ENCODE measurements at places on chromosomes 11 and 22.

DNA sequence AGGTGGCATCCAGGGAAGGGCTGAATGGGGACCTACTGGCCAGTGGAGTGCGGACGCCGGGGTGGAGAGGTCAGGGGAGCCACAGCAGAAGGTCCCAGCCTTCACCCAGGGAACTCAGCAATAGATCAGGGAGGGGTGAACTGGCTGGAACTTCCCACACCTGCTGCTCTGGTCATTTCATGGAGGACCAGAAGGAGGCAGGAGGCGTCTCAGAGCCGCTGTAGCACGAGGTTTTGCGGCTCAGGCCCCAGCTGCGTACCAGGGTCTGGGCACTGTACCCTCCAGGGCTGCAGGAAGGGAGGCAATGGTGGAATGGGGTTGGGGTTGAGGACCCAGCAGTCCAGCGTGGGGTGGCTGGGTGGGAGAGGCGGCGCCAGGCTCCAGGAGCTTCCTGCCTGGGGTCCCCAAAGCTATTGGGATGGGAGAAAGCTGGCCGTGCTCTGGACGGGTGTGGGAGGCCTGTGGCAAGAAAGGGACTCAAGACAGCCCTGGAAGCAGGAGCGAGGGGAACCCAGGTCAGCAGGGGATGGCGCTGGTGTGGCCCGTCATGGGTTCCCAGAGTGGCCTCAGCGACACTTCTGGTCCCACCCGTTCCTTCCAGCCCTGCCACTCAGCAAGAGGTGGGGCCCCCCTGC lies 20.2 kb upstream of the BRSK2 start:
- DNase-seq = no peak

- no peak for DNase-seq
These were observed 363.0 kb downstream of the LUZP2 start for GRCh38 chr11:24859801-24860300.

GRCh38 chr11:107182978-107183377 lies 164.7 kb upstream of the GUCY1A2 start:
- no peak for DNase-seq

GRCh38 chr11:19868871-19869270 lies 156.2 kb downstream of the NAV2 start:
- DNase-seq = peak; percentile 32

- DNase-seq = peak; percentile 72
These were observed 6.0 kb upstream of the CARD10 start for GRCh38 chr22:37525073-37525745.

GRCh38 chr11:67006029-67006884 lies 16.7 kb upstream of the SYT12 start:
- DNase-seq = no peak

- DNase-seq = no peak
These were observed 1.7 kb downstream of the CHST1 start for GRCh38 chr11:45663486-45664375.

DNA sequence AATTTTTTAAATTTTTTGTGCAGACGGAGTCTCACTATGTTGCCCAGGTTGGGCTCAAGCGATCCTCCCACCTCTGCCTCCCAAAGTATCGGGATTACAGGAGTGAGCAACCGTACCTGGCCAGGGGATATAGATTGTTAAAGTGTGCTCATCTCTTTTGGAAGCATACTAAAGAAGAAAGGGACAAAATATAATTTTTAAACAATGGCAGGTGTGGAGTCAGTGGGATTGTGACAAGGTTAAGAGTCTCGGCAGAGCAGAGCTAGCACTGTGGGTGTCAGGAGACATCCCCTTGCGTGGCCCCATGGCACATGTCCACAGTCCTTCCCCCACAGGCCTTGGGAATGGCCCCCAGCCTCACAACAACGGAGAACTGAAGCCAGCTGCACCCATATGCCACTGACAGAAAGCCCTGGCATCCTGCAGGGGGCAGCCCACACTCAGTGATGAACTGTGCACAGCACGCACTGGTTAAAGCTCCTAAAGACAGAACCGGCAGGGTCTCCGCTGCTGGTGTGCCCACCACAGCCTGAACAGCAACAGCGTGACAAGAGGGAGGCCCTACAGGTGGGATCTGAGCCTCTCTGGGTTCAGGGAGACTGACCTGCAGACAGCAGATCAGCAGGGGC lies 29.9 kb downstream of the SERPIND1 start:
- peak; percentile 16 for DNase-seq

GRCh38 chr11:390175-390574 lies 3.8 kb upstream of the PKP3 start:
- no peak for DNase-seq

DNA sequence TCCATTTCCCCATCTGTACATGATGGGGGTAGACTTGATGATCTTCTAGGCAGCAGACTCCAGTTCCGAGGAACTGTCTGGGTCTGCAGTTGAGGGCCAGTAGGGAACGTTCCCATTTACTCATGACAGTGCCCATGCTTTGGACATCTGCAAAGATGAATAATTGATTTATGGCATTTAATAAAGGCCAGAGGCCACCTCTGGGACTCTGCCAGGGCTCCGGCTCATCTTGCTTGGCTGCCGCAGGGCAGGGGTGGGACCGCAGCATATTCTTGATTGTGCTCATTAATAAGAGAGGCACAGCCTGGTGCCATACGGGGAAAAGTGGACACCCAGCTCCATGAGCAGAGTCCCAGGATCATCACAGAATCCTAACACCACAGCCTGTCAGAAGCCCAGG lies 28.1 kb upstream of the KLHL35 start:
- peak; percentile 68 for DNase-seq

DNA sequence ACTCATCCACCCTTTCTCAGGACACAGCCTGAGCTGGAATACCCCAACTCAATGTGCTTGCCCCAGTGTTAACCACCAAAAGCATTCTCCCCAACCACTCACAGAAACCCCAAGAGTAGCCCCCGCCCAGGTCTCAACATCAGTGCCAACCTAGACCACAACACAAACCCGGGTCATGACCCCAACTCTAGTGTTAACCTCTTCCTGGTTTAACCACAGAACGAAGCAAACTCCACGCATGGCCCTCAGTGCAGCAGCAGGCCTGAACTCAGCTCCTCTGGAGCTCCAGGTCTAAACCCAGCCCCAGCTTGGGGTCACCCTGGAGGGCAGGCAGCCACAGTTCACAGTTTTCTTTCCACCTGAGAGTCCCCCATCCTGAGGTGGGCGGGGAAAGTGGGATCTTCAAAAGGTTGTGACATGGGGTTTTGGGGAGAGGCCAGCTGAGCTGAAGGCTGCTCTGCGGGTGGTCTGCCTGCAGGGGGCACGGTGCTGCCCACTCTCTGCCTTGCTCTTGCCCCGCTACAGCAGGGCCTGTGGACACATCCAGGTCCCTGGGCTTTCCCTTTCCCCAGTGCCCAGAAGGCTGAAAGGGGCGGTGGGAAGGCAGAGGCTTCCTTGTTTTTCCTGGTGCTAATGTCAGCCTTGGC lies 37.9 kb downstream of the NECTIN1 start:
- DNase-seq = no peak

GRCh38 chr11:93591247-93591898 lies 48.2 kb upstream of the SMCO4 start:
- peak; percentile 46 for DNase-seq

DNA sequence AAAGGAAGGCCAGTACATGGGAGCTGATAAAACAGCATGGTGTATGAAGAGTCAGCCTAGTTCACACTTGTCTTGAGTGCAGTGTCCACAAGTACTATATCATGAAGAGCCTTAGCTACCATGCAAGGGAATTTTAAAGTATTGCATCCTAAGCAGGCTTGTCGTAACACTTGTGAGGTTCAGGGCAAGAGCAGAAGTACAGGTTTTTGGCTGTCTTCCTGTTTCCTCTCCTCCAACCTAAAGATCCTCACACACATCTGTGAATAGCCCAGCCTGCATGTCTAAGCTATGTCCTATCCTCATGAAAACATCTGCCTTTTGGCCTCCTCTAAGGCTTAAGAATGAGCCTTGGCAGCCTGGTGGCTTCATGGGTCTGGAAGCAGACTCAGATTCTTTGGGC lies 34.6 kb upstream of the TMEM123 start:
- DNase-seq = peak; percentile 49

DNA sequence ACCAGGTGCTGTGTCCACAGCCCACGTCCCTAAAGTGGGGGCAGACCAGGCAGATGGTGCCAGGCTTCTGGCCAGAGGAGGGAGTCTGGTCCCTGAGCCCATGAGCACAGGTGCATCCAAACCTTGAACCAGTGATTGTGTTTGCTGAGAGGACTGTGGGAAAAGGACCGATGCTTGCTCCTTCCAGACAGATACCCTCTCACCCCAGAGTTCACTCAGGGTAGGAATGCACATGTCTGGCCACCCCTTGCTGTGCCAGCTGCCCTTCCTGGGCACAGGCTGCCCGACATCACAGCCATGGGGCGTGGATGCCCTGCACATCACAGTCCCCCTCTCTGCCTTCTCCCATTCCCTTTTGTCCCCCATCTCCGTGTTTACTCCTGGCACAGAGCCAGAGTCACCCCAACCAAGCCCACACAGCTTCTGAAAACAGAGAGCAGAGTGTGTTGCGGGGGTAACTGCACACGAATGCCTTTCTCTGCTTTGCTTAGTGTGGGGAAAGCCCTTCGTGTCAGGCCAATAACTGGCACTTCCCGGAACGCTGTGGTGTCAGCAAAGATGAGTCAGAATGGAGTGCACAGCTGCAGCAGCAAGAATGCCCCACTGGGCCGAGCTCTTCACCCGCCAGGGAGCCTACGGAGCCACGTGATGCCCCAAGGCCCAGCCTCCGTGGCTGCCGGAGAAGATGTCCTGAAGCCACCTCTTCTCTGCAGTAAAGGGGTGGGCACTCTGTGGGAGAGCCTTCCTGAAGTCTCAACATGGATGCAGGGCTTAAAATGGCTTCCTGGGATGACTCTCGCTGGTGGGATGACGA lies 7.6 kb downstream of the CARS1 start:
- DNase-seq = peak; percentile 96

DNA sequence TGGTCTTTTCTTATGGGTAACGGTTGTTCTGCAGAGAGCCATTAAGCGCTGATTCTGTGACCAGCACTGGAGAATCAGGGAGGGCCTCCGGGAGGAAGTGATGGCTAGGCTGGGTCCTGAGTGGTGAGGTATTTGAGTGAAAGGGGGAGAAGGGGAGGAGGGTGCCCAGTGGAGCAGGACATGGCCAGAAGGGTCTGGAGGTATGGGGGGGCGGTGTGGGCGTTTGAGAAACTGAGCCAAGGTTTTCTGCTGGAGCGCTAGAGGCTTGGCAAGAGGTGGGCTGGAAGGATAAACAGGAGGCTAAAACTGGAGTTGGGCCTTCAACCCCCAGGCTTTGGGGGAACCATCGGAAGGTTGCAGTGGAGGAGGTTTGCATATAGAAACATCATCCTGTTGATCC lies 72.5 kb downstream of the FBLN1 start:
- no peak for DNase-seq

GRCh38 chr11:126361400-126361799 lies 5.9 kb downstream of the ST3GAL4 start:
- no peak for DNase-seq

DNA sequence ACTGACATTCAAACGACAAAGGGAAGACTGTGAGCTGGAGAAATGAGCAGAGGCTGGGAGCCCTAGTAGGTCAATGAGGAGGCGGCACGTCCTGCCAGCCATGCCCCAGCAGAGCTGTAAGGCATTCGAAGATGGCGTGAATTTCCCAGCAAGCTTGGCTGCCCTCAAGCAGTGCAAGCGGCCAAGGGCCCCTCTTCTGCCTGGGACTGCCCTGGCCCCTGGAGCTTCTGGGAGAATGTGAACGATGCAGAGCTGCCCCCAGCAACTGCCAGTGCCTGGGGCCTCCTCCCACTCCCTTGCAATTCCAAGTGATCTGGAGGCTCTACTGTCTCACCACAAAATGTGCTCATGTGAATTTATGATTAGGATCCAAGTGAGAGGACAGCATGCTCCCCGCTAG lies 4.3 kb downstream of the PPM1F start:
- no peak for DNase-seq

DNA sequence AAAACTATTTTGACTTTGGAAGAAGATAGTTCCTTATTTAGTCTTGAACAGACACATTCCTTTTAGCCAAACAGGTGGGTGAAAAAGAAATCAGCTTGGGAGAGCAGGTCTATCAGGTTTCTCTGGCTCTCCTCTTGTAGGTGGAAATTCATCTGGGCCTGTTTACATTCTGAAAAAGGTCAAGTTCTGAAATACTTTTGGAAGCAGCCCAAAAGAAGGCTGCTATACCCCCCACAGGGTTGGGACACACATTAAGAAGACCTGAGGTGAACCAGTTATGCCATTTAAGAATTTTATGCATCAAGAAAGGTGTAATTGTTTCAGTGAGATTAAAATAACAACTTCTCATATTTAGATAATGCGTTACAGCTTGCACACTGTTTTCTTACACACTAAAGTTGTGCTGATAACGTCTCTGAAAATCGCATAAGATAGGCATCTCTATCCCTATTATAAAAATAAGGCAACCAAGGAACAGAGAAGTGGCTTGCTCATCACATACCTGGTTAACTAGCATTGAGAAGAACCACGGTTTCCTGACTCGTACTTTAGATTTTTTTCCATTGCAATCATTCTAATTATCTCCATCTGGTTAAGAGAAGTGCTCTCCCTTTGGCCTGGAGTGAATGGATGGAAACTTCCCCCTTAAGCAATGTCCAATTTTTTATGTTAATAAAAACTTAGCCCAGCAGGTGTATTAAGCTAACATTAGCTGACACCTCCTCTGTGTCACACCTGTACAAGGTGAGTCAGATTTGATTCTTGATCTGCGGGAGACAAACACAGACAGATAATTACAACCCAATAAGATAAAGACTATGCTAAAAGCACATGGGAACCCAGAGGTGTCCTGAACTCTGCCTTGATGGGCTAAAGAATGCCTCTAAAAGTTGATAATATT lies 60.5 kb upstream of the UCP3 start:
- peak; percentile 55 for DNase-seq

GRCh38 chr11:128809128-128809527 lies 58.0 kb downstream of the KCNJ1 start:
- DNase-seq = no peak

DNA sequence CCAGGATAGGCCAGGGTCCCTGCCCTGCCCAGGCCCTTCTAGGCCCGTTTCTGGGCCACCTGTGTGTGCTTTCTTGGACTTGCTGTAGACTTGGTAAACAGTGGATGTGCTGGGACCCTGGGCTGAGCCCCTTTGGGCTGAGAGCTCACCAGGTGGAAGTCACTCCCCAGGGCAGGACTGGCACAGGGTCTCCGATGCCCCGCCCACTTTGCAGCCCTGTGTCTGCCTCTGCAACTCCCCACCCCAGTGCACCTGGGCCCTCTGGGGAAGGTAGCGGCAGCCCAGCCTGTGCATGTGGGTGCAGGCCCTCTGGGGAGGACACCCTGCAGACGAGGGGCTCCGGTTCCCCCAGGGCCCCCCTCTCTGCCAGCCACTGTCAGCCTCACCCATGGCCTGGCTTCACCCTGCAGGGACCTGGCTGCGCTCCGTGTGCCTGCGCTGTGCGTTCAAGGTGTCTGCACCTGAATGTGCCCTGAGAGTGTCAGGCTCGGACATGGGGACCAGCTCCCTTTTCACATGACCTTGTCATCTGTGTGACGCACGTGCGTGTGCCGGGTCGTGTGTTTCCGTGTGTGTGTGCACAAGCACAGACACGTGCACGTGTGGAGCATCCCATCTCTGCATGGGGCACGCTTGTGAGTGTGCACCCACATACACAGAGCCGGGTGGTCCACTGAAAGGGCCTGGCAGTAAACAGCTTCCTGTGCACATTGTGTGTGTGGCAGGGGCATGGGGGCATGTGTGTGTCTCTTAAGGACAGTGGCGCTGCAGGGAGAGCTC lies 118.5 kb downstream of the KCNQ1OT1 start:
- DNase-seq = no peak

- no peak for DNase-seq
These were observed 23.6 kb upstream of the MN1 start for GRCh38 chr22:27825174-27825573.
